ENCODE measurements at places on chromosomes 4 and X. TPM values are rescaled to one million over a fixed set of nuclear protein-coding genes. Genes with fewer than 3 reads are reported as not detected.

DNA sequence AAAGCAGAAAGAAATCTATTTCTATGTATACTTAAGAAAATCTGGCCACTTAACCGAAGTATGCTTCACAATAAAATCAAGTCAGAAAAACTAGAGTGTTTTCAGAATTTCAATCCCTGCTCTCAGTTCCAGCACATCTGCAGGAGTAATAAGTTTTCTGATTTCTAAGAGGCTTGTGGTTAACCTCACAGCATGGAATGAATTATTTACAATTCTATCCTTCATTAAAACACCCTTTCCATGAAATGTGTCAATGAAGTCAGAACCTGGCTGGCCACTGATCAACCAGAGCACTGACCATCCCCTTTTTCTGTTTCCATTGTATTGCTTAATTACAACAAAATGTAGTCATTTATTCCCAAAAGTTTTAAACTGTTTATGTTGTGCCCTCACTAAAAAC, 781.4 kb upstream of the INTU start:
- no peak overlapping the region for H3K27ac ChIP-seq
- H3K4me1 ChIP-seq = no peaks in the 10 kb centered on the region
- no peaks in the 10 kb centered on the region for H3K36me3 ChIP-seq
- no peaks in the 10 kb centered on the region for H3K27me3 ChIP-seq
- no peak overlapping the region for H3K4me3 ChIP-seq
- no peak for DNase-seq

GRCh38 chr4:136465691-136466090, 1066.6 kb downstream of the PCDH18 start:
- DNase-seq = no peak
- H3K36me3 ChIP-seq = no peaks in the 10 kb centered on the region
- H3K4me3 ChIP-seq = no peak overlapping the region

GPC4 gene
- total RNA-seq = 21.3 TPM

- DNase-seq = no peak
- no peaks in the 10 kb centered on the region for H3K27me3 ChIP-seq
- H3K4me1 ChIP-seq = peaks cover 3% of the 10 kb centered on the region
- no peak overlapping the region for H3K27ac ChIP-seq
- no peaks in the 10 kb centered on the region for H3K36me3 ChIP-seq
- no peak overlapping the region for H3K4me3 ChIP-seq
Measured at GRCh38 chrX:34875204-34875603, 67.4 kb upstream of the FAM47B start.
